ENCODE measurements at places on chromosomes 16 and 17.

GRCh38 chr17:60602385-60602742 lies 2.4 kb downstream of the PPM1D start:
- no peak for DNase-seq

DNA sequence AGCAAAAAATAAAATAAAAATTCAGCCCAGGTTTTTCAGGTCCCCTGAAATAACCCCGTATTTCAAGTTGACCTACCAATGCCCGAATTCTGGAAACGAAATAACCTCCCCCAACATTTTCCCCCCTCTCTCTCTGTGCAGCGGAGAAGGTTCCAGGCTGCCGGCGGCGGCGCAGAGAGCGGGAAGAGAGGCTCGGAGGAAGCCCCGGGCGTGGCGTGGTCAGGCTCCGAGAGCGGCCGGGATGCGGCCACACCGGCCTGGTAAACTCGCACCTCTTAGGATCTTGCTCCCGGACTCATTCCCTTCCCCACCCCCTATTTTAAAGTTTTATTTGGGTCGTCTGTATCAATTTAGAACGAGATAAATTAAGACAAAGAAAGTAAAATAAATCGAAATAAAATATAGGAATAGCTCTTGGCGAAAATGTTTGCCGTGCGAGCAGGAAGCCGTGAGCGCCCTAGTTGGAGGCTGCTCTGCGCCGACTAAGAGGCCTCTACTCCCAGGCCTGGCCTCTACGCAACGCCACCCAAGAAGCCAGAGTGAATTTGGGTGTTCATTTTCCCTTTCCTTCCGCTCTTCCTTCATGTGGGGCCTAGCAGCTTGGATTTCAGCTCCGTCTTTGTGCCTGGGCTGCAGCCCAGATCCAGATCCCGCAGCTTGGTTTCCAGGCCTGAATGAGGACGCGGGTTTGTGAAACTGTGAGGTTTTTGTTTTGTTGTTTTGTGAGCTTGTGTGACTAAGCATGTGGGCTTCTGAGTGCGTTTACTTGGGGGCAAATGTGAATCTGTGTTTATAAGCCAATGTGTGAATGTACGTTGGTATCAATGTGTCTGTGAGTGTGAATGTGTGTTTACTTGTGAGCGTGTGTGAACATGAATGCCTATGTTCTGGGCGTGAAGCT lies 1.5 kb upstream of the HOXB6 start:
- no peak for DNase-seq

DNA sequence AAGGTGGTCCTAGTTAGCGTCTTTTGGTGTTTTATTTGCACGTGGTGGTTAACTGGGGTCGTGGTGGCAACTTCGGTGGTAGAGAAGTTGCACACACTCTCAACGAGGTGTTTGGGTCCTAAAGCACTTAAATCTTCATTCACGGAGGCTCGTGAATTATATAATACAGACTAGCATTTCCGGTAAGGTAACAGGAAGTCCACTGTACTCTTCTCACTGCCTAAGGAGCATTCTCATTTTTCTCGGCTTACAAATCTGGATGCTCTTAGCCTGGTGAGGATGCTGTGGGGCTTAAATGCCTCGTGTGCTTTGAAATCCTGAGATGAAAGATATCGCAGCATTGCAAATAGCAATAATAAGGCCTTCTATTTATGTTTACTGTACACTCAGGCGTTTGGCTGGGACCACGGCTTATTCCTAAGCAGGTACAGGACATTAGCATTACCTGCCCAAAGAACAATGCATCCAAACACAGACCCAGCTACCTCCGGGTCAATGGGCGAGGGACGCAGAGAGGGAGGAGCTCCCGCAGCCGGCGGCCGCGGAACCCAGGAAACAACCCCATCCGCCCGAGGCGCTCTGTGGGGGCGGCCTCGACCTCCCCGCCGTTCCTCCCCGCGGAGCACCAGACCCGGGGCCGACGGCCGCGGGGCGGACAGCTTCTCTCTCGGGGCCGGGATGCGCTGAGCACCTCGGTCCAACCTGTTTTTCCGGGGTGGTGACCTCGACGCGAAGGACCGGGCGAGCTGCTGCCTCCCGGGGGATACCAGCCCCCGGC lies 856 bp downstream of the DNAJA2 start:
- no peak for DNase-seq

GRCh38 chr16:50193594-50193993 lies 40.5 kb downstream of the TENT4B start:
- DNase-seq, result no peak

GRCh38 chr16:23945243-23945642 lies 109.5 kb downstream of the PRKCB start:
- DNase-seq, result no peak

DNA sequence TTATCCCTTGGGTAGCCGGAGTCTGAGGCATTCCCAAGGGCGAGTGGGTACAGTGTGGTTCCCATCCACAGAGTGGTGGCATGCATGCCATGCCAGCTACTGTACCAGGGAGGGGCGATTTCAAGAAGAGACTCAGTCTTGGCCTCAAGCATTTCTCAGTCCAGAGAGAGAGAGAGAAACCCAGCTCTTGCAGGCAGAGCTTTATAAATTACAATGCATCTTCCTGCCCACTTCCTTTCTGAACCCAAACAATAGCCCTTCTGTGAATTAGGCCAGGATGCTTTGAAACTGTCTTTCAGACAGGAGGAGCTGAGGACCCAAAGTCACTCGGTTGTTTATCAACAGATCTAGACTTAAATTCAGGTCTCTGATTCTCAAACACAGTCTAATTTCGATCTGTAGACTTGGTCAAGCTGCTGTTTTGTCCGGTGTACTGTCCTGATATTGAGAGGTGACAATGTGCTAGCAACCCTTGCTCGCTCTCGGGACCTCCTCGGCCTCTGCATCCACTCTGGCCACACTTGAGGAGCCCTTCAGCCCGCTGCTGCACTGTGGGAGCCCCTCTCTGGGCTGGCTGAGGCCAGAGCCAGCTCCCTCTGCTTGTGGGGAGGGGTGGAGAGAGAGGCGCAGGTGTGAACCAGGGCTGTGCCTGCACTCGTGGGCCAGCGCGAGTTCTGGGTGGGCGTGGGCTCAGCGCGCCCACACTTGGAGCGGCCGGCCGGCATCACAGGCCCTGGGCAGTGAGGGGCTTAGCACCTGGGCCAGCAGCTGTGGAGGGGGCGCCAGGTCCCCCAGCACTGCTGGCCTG lies 408.0 kb downstream of the UTP18 start:
- no peak for DNase-seq

DNA sequence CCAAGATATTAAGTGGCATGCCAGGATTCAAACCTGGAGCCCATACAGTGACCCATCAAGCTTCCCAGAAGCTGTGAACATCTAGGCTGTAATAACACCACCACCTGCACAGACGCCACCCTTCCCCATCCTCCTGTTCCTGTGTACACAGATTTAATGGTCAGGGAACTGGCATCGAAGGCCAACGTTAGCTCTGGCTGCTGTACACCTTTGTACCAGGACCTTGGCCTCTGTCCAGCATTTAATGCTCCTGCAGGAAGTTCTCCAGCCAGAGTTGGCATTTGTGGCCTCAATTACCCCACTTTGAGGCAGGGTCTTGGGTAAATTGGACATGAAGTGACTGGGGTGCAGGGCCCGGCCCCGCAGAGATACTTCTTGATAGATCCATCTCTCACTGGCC lies 49.3 kb downstream of the SCNN1B start:
- DNase-seq, result no peak

DNA sequence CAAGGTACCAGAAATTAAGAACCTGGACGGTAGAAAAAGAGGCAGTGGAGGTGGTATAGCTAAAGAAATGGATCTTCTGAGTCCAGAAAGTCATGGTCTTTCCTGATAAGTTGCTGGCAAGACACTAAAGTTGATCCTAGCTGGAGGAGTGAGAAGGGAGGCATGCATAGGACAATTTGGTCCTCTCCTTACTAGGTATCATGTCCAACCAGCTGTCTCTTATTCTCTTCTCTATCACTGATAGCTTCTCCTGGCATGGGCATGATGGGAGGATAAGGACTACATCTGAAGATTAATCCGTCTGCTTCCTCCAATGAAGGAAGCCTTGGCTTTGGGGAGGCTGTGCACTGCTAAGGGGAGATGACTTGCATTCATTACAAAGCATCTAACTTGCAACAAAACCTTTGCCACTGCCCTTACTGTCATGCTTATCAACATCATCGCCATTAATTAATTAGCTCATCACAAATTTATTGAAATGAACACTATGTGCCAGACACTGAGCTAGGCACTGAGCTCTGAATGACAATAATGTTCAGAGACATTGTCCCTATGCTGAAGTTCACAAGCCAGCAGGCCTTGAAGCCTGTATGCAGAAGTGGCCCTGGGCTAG lies 3.1 kb upstream of the FAM117A start:
- no peak for DNase-seq

GRCh38 chr17:81868674-81869220 lies 2.4 kb downstream of the ARHGDIA start:
- DNase-seq, result no peak

DNA sequence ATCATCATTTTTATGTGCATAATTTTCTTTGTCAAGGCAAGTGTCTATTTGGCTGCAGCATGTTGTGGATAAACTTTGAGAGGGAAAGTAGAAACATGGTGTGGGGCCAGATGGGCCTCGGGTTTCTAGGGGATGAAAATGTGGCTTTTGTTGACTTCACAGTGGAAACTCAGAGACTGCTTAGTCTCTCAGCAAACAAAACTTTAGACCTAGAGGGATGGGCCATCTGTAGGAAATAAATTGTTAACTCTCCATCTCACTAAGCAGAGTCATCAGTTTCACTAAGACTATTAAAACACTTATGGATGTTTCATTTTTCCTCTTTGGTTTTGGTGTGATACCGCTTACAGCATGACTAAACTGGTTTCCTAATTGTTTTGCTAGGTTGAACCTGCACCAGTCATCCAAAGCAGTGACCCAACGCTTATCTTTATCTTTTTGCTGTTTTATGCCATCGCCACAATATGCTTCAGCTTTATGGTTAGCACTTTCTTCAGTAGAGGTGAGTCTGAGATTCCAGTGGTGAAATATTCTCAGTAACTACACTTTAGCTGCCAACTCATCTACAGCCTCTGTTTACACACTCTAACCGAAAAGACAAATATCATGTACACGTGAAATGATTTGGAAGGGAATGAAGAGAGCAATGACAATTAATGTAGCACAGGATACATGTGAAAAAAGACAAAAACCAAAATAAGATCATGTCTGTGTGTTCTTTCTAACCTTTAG lies 60.6 kb upstream of the CRYM start:
- no peak for DNase-seq

- no peak for DNase-seq
These were observed 24.2 kb downstream of the SOST start for GRCh38 chr17:43734376-43734775.

DNA sequence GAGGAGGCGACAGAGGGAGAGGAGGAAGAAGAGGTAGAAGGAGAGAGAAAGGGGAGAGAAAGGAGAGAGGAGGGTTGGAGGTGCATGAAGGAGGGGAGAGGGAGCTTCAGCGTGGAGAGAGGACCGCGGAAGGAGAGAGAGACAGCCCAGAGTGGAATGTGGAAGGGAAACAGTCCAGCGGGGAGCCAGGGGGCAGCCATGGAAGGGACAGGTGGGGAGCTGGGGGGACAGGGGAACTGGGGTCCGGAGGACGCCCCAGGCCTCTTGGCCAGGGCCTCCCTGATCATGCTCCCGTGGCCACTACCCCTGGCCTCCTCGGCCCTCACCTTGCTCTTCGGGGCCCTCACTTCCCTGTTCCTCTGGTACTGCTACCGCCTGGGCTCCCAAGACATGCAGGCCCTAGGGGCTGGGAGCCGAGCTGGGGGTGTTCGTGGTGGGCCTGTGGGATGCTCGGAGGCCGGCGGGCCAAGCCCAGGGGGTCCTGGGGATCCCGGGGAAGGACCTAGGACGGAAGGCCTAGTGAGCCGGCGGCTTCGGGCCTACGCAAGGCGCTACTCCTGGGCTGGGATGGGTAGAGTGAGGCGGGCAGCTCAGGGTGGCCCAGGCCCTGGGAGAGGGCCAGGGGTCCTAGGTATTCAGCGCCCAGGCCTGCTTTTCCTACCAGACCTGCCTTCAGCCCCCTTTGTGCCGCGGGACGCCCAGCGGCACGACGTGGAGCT lies 759 bp downstream of the ASPHD1 start:
- DNase-seq, result no peak

DNA sequence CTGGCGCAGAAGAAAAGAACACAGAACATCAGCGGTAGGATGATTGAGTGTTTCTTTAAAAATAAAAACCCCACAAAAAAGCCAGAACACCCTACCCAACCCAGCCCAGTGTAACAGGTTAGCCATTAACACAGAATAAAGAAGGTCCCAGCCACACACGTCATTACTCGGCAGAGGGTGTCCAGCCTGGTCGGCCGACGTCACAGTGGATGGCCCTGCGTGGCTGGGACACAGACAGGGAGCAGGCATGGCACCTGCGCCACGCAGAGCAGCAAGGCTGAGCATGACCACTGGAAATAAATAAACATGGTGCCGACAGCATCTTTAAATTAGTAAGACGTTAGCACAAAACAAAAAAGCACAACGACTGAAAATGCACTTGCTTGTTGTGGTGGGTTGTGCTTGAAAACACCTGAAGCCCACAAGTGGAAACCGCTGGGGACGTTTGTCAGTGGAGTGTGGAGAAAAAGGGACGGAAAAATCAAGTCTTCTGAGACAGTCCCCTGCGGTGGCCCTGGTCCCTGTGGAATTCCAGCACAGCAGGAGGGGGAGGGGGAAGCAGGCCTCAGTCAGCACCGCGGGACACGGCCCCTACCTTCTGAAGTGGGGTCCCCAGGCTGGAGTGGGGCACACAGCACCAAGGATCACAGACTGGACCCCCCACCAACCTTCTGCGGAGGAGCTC lies 39.2 kb downstream of the SLC7A5 start:
- DNase-seq, result no peak

GRCh38 chr16:57485091-57485915 lies 990 bp downstream of the DOK4 start:
- no peak for DNase-seq

DNA sequence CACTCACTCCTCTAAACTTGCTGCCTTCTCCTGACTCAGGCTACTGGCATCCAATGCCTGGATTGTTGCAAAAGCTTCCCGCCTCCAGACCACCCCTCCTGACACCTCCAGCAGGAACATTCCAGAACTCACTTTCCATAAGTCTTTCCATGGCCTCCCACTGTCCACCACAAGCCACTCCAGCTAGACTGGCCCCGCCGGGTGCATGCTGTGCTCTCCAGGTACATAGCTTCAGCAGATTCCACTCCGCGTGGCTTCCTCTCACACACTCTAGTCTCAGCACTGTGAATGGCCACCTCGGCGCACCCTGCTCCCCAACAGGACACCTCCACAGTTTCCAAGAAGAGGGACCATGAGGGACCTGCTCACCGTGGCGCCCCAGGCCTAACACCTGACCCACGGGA lies 25.9 kb upstream of the FAAP100 start:
- no peak for DNase-seq

GRCh38 chr16:66471716-66472393 lies 44.8 kb downstream of the BEAN1 start:
- DNase-seq, result no peak

GRCh38 chr16:339680-340079 lies 12.8 kb downstream of the AXIN1 start:
- DNase-seq, result no peak

All from stimulated activated CD8-positive, alpha-beta memory T cell treated with anti-CD3 and anti-CD28 coated beads, Interleukin-4, amount 100 ng/mL, for 1 hour (primary cell).